ENCODE measurements at places on chromosomes 12 and 14.
A peak's percentile ranks its signal among the peaks of the same experiment; 100 is the strongest.

GRCh38 chr14:72024043-72024407, 91.8 kb downstream of the RGS6 start:
- DNase-seq: peak; percentile 71

DNA sequence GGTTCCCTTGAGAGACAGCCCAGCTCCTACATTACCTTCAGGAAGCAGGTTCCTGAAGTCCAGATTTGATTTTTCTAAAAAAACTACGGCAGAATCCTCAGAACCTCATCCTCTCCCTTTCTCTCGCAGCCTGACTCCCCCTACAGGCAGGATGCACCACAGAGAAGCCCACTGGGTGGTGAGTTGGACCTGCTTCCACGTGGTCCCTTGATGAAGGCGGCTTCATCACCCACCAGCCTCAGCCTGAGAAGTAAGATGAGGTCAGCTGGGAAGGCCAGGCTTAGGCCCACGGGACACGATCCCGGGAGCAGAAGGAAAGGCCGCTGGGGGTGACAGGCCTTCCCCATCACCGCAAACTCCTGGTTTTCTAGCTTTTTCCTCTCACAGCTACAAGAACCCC, 83.0 kb downstream of the ACTN1 start:
- DNase-seq: no peak

DNA sequence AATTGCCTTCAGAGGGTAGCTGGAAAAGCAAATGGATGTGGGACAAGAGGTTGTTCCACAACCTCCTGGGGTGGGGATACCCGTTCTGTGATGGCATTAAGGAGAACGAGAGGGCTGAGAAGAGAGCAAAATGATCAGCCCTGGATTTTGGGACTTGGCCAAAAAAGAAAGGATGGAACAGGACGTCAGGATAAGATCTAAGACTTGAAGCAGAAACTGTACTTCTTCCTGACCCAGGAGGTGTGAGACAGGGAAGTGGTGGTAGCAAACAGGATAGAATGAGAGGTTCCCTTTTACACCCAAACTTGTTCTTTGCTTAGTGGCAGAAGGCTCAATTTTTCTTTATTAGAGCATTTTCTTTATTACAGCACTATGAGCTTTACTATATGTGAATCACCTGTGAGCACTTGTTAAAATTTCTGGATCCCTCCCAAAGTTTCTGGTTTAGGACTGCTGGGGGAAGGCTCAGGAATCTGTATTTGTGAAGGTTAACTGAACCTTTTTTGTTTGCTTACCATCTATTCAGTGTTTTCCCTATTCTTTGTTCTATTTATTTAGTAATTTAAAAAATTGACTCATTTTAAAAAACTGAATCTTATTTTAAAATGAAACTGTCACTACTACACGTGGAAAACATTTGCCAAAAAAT, 59.2 kb downstream of the ERC1 start:
- DNase-seq: peak; percentile 20

- DNase-seq: no peak
Measured at GRCh38 chr12:85688837-85689236, 147.4 kb downstream of the RASSF9 start.

- no peak for DNase-seq
Measured at GRCh38 chr14:106652494-106652893, 1126.1 kb downstream of the TMEM121 start.

GRCh38 chr12:48854488-48854887, 2.5 kb upstream of the DDX23 start:
- no peak for DNase-seq

GRCh38 chr12:48054955-48055821, 50.7 kb downstream of the SENP1 start:
- no peak for DNase-seq

DNA sequence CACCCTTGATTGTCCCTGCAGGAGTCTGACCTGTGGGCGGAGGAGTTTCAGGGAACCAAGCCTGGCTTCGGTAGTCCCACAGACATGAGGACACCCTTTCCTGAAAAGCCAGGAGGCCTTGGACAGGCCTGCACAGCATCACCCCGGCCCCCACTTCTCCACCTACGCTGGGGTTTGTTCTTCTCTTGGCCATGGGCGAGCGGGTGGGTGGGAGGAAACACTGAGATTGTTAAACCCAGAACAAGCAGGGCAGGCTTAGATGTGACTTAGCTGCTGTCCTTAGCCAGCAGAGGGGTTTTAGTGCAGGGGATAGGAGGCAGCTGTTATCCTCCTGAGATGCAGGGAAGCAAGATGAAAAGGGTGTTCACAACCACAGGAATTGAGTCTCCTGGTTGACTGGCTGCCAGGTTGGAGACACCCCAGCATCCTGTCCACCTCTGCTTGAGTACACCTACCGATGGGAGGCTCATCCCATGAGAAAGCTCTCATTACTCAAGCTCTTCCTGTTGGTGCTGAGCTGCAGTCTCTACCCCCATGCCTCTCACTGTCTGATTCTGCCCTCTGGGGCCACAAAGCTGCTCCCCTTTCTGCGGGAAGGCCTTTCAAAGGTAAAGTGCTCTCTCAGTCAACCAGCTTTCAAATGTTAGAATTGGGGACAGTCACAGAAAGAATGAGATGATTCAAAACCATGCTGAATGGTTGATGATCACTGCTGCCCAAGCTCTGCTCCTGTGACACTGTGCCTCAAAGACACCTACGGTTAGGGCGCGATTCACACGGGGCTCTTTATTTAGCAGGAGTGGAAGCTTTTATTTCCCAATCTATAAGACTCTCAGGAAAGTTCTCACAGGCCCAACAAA, 86.3 kb downstream of the IRF2BPL start:
- DNase-seq: peak; percentile 20

DNA sequence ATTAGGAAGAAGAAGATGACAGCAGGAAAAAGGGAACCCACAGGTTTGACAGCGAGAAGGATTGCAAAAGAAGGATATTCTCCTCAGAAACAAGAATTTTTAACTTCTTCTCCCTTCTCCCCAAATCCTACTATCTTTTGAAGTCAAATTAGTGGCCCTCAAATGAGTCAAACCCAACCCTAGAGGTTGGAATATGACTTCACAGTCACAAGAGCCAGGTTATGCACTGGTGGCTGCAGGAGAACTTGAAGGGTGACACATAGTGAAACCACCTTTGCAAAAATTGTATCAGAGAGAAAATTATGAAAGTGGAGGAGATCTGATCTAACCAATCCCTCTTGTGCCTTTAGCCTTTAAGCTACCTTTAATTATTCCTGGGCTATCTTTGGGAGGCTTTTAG, 386.2 kb upstream of the CCDC196 start:
- DNase-seq: no peak

GRCh38 chr12:101783838-101784237, 44.6 kb upstream of the SYCP3 start:
- DNase-seq: no peak

- peak; percentile 87 for DNase-seq
Measured at GRCh38 chr12:46219877-46220655, 48.8 kb downstream of the SLC38A1 start.

GRCh38 chr12:14510574-14510973, 57.1 kb downstream of the PLBD1 start:
- no peak for DNase-seq

DNA sequence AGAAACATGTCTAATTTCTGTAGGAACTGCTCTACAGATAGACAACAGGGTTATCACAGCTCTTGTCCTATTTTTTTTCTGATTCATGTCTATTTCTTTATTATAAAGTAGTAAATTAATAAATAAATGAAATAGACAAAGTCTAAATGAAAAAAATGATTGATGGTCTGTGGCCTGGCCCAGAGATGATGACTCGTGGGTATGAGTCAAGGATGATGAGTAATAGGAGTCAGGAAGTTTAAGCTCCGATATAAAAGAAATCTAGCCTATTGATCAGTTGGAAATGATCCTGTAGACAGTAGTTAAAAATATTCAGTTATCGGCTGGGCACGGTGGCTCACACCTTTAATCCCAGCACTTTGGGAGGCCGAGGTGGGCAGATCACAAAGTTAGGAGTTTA, 90.6 kb upstream of the RTL1 start:
- DNase-seq: no peak

DNA sequence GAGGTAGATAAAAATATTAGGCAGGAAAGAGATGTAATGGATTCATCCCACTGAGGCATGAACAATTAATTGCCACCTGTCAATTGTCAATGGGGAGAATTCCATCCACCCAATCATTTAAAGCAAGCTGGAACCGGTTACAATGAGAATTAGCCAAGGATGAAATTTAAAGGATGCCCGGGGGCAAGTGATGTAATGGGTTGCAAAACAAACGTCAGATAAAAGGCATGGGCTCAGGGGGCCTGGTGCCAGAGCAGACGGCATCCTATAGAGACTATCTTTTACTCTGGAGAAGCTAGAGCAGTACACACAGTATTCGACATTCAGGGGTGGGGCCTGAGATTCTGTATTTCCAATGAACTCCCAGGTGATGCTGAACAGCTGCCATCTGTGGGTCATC, 80.5 kb upstream of the ZFP36L1 start:
- no peak for DNase-seq

GRCh38 chr14:94171208-94171607, 2.9 kb upstream of the PPP4R4 start:
- DNase-seq: no peak

GRCh38 chr14:68231898-68232297, 412.3 kb downstream of the RAD51B start:
- no peak for DNase-seq

- no peak for DNase-seq
Measured at GRCh38 chr12:69579029-69579428, 6.2 kb upstream of the CCT2 start.
